ENCODE measurements at places on chromosomes 11 and 22.

DNA sequence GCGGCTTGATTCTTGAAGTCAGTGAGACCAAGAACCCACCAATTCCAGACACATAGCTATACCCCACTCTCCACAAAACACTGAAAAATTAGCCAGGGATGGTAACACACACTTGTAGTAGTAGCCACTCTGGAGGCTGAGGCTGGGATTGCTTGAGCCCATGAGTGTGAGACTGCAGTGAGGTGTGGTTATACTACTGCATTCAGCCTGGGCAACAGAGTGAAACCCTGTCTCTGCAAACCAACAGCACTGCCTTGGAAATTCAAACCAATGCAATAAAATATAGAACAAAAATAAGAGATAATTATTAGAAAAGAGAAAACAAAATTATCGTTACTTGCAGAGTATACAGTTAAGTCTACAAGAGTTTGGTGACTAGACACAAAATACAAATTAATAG, 20.2 kb upstream of the PRDM10 start:
- DNase-seq = no peak

DNA sequence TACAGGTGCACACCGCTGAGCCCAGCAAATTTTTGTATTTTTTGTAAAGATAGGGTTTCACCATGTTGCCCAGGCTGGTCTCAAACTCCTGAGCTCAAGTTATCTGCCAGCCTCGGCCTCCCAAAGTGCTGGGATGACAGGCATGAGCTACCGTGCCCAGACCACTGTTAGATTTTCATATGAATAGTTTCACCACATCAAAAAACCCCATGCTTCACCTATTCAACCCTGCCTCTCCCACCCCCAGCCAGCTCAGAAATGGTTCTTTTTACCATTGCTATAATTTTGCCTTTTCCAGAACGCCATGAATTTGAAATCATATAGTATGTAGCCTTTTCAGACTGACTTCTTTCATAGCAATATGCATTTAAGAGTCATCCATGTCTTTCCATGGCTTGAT, 37.9 kb downstream of the CDPF1 start:
- no peak for DNase-seq

GRCh38 chr11:28009388-28009787, 98.6 kb downstream of the KIF18A start:
- DNase-seq = no peak

DNA sequence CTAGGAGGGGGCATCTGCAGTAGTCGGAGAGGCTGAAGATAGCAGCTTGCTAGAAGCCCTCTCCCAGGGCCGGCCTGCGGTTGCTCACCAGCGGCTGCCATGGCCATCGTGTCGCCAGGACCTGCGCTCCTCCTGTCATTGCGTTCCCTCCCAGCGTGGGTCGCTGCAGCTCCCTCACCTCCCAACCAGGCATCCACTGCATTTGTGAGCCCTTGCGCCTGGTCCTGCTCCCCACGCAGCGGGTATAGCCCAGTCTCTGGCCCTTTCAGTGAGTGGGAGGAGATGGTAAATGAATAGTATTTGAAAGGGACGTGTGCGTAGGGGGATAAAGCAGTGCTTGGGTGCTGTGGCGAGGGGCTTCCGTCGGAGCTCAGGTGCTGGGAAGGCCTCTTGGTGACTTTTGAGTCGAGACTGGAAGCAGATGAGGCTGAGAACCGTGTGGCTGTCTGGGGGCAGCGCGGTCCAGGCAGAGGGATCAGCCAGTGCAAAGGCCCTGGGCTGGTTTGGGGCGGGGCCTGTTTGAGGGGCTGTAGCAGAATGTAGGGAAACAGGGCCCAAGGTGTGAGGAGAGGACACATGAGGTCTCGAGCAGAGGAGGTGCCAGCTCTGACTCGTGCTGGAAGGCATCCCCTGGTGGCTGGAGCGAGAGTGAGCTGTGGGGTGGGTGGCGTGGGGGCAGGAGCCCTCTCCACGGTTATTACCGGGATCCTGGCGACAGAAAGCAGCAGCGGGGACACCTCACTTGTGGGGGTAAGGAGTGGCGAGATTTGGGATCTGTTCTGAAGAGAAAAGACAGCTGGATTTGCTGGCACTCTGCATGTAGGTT, 39.3 kb downstream of the LRP5 start:
- no peak for DNase-seq

DNA sequence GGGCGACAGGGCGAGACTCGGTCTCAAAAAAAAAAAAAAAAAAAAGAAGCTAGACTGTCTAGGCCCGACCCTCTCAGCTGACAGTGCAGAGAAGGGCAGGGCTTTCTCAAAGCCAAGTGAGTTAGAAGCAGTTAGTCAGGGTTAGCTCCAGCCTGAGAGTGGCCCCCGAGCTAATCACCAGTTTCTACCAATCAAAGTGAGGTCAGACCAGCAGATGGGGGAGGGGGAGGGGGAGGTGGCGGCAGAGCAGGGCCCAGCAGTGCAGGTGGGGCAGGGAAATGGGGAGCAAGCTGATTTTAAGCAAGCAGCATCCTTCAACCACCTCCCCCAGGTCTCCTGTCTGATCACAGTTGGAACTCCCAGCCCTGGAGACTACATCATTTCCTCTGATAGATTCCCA, 55.3 kb upstream of the PRR5 start:
- DNase-seq = no peak

DNA sequence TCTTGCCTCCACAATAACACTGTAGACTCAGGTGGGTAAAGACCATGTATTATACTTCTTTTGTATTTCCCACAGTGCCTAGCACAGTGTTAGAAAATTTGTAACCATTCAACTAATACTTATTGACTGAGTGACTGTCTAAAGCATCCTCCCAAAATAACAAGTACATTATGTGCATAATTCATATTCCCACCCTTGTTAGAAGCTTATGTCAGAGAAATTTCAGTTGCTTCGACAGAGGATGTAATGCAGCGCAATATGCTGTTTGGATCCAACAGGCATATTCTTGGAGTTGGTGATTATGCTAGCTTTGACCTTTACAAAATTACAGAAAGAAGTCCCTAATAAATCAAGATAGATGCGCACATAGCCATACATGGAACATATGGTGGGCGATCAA, 53.0 kb downstream of the AMBRA1 start:
- DNase-seq = no peak

GRCh38 chr11:78815831-78816230, 241.2 kb upstream of the NARS2 start:
- DNase-seq = no peak

GRCh38 chr11:124152770-124153407, 30.3 kb upstream of the OR10D3 start:
- no peak for DNase-seq

All from DMS 273 treated with DMSO at 0.1 percent for 48 hours (cell line).